ENCODE measurements at places on chromosomes 16 and 17.
A peak's percentile ranks its signal among the peaks of the same experiment; 100 is the strongest.

DNA sequence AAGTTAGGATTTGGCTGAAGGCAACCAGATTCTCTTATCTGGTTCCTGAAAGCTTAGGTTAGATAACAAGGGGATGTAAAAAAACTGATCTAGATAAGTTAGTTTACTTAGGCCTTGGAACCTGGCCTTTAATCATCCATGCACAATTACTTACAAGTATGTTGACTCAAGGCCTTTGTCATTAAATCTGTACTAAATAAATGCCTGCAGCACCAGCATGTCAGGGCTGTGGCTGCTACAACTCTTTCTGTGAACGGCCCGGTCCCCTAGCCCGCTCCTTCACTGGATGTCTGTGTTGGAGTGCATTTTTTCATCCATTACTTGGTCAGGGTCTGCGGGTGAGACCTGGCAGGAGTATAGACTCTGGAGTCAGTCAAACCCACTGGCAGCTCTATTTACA lies 48.4 kb upstream of the ALDH3A1 start:
- no peak for DNase-seq

GRCh38 chr17:81049973-81050551 lies 15.1 kb downstream of the BAIAP2 start:
- no peak for DNase-seq

DNA sequence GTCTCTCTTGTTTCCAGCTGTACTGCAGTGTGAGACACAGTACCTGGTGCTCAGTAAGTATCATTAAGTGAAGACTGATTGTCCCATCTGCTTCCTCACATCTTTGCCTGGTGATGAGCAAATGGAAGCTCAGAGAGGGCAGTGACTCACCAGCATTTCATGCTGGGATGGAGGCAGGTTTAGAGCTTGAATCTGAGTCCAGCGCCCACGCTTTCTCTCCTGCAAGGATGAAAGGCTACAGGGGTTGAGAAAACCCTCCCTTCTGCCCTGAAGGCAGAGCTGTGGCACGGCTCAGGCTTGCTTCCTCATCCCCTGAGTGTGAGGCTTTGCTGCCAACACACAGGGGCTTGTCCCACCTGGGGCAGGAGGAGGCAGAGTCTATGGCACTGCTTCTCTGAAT lies 1.5 kb upstream of the RNF112 start:
- peak; percentile 63 for DNase-seq

DNA sequence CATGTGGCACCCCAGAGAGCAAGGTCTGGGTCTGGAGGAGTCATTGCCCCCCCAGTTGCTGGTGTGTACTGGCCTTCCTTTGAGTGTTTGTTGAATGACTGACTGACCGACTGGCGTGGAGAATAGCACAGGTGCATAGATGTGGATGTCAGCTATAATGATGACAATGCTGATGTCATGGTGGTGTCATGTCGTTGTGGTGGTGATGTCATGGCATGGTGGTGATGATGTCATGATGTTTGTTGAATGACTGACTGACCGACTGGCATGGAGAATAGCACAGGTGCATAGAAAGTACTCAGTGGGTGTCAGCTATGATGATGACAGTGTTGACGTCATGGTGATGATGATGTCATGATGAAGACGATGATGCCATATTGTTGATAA lies 22.1 kb downstream of the TMEM114 start:
- no peak for DNase-seq

DNA sequence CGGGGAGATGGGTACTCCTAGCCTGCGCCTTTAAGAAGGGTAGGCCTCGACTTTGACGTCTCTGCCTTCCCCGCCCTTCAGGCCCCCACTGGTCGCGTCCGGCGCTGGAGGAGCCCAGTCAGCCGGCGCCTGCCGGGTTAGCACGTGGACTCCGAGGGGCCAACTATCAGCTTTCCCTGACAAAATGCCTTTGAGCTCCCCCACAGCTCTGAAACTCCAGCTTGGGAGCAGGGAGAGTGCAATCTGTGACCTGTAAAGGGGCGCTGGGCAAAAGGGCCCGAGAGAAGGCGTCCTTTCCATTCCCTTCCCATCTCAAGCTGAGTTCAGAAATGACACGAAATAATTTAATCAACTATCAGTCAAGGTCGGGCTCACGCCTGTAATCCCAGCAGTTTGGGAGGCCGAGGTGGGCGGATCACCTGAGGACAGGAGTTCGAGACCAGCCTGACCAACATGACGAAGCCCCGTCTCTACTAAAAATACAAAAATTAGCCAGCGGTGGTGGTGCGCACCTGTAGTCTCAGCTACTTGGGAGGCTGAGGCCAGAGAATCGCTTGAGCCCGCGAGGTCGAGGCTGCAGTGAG lies 2.3 kb upstream of the SLC25A39 start:
- peak; percentile 98 for DNase-seq

- no peak for DNase-seq
Measured at GRCh38 chr16:51114382-51114781, 36.7 kb downstream of the SALL1 start.

DNA sequence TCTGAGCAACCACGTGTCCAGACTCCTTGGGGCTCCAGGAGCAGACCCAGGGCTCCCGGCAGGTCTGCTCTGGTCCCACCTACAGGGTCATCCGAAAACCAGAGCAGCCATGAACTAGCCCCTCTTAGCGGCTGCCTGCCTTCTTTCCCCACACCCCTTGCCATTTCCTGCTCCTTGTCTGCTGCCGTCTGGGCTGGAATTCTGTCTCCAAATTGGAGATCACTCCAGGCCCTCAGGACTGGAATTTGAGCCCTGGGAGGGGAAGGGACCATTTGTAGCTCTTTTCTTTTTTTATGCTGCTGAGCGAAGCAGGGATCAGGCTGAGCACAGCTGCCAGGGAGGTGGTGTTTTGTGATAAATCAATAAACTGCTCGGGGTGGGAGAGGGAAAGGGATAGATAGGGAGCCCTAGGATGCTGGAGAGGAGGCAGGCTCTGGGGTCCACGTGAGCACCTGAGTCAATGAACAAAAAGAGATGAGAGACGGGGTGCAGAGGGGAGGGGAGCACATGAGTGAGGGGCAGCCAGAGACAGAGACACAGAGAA lies 257.5 kb downstream of the ENGASE start:
- no peak for DNase-seq

DNA sequence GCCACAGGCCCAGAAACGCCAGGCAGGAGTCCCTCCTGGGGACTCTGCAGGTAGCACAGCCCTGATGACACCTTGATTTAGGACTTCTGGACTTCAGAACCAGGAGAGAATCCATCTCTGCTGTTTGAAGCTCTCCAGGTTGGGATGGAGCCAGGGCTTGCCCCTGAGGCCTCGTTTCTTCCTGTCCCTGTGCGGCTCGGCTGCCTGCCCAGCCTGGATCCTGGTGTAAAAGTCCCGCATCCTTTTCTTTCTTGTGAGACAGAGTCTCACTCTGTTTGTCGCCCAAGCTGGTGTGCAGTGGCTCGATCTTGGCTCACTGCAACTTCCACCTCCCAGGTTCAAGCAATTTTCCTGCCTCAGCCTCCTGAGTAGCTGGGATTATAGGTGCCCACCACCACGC lies 17.9 kb upstream of the CBX4 start:
- no peak for DNase-seq

- DNase-seq = no peak
Measured at GRCh38 chr17:29588562-29589411, 661 bp downstream of the GIT1 start.

Data from fibroblast of skin of abdomen (primary cell).